Naive B cell (primary cell): ENCODE measurements at places on chromosomes 7 and 10. TPM values are rescaled to one million over a fixed set of nuclear protein-coding genes. Genes with fewer than 3 reads are reported as not detected.

Gene HPSE2
- not detected for polyA plus RNA-seq

- H3K4me1 ChIP-seq = no peaks in the 10 kb centered on the region
- H3K36me3 ChIP-seq = no peaks in the 10 kb centered on the region
- H3K27me3 ChIP-seq = peaks cover 6% of the 10 kb centered on the region
- no peak overlapping the region for H3K4me3 ChIP-seq
- no peak for DNase-seq
- H3K27ac ChIP-seq = no peak overlapping the region
Observed at GRCh38 chr7:156163747-156164146, 351.5 kb upstream of the SHH start.

DNA sequence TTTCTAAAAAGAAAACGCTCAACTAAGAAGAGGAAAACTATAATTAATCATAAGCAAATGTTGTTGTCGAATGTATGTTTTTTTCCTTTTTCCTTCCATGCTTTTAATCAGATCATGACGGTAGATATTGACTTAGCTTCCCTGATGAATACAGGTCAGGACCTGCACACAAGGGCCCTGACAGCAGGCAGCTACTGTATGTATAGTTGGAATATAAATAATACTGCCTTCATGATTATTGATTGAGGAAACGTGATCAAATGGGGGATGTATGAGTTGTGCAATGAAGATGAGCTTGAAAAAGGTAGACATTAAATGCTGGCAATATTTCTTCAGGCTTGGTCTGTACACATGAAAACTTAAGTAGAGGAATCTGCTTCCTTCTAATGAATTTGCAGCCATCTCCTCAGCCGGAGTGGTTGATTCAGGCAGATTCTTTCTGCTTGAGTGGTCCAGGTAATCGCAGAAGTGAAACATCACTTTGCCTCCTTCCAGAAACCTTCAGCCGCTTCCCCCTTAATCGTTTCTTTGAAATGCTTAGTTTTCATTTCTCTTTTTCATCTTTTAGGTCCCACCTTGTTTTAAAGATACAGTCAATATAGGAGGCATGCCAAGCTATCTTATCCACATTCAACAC lies 656.5 kb downstream of the SDK1 start:
- peaks cover 9% of the 10 kb centered on the region for H3K4me1 ChIP-seq
- no peaks in the 10 kb centered on the region for H3K27me3 ChIP-seq
- H3K36me3 ChIP-seq = peaks cover 6% of the 10 kb centered on the region
- peak overlapping the region; percentile 7 for H3K27ac ChIP-seq

DNA sequence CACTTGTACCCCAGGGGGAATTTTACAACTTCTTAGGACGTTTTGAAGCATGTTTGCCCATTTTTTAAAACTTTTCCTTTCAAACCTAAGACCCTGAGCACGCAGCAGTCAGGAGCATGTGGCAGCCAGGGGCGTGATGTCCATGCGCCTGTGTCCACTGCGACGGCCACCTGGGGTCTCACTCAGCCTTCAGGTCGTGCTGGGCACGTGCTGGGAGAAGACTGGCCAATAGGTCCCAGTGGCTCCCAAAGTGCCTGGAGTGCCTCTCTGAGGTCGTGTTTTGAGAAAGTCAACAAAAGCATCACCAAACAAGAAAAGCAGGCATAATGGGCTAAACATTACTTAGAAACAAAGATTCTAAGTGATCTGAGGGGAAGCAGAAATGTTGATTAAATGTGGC lies 14.8 kb downstream of the LRRC27 start:
- H3K36me3 ChIP-seq = peaks cover 8% of the 10 kb centered on the region
- peaks cover 5% of the 10 kb centered on the region for H3K4me1 ChIP-seq
- DNase-seq = no peak
- no peak overlapping the region for H3K4me3 ChIP-seq

DNA sequence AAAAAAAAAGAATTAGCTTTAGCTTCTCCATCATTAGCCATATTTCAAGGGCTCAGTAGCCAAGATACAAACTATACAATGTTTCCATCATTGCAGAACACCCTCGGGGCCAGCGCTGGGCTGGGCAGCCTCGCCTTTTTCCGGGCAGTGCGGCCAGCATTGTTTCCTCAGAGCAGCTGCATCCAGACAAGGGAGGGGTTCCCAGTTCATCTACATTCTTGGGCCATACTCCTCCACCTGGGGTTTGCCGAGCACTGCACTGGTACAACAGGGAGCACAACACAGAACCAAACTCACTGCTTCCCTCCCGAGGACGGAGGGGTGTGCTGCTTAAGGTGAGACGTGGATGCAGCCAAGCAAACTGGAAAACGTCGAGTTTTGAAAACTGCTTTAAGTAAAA lies 2.4 kb upstream of the PKD1L1 start:
- no peak overlapping the region for H3K27ac ChIP-seq
- no peaks in the 10 kb centered on the region for H3K36me3 ChIP-seq
- DNase-seq = no peak
- H3K4me1 ChIP-seq = no peaks in the 10 kb centered on the region
- peaks cover 8% of the 10 kb centered on the region for H3K27me3 ChIP-seq

- no peak overlapping the region for H3K4me3 ChIP-seq
- H3K27me3 ChIP-seq = no peaks in the 10 kb centered on the region
- H3K27ac ChIP-seq = no peak overlapping the region
- no peaks in the 10 kb centered on the region for H3K4me1 ChIP-seq
- DNase-seq = no peak
Observed at GRCh38 chr7:149725426-149725821, 48.0 kb downstream of the ZNF467 start.

DNA sequence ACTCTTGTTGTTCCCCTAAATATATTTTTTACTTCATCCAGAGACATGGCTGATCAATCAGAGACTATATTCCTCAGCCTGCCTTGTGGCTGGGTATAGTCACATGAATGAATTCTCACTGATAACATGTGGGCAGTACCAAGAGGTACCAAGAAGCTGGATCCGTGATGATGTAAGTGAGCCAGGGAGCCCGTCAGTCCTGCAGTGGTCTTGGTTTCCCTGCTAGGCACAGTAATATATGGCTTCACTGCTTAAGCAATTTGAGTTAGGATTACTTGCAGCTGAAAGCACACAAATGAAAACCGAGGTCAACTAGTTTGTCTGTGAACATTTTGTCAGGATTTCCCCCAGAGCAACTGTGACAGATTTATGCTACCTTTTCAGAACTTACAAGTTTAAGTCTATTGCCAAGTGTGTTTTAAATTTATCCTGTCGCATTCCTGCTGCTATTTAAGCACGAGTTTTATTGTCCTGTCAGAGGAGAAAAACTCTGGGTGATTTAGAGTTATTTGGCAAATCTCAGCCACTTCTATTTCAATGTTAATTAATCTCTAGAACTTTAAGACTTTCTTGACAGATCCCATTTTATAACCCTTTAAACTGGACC lies 381.8 kb downstream of the PHF14 start:
- H3K4me3 ChIP-seq = no peak overlapping the region
- H3K27ac ChIP-seq = no peak overlapping the region
- DNase-seq = no peak

- H3K4me1 ChIP-seq = peaks cover 21% of the 10 kb centered on the region
- H3K4me3 ChIP-seq = no peak overlapping the region
- no peak for DNase-seq
- H3K27ac ChIP-seq = no peak overlapping the region
- peaks cover 35% of the 10 kb centered on the region for H3K27me3 ChIP-seq
Observed at GRCh38 chr10:28681928-28682750, 4.8 kb downstream of the BAMBI start.
